ENCODE measurements at places on chromosomes 2 and 18. TPM values are rescaled to one million over a fixed set of nuclear protein-coding genes. Genes with fewer than 3 reads are reported as not detected.

DNA sequence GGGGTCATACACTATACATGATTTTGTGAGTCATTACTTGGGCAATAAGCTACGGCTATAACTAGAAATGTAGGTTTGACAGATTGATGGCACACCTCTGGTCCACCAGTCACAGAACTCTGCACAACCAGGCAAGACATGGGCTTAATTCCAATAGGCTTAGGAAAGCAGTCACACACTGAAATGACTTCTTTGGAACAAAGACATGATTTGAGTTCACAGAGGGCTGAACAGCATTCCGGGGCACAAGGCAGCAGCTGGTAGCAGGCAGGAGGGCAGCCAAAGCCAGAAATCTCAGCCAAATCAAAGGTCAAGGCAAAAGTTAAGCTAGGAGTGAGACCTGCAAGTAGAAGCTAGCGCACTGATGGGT is 27.4 kb downstream of the FABP1 start:
- no peak for DNase-seq

GRCh38 chr2:158912765-158913164 is 55.7 kb upstream of the TANC1 start:
- no peak for DNase-seq

DNA sequence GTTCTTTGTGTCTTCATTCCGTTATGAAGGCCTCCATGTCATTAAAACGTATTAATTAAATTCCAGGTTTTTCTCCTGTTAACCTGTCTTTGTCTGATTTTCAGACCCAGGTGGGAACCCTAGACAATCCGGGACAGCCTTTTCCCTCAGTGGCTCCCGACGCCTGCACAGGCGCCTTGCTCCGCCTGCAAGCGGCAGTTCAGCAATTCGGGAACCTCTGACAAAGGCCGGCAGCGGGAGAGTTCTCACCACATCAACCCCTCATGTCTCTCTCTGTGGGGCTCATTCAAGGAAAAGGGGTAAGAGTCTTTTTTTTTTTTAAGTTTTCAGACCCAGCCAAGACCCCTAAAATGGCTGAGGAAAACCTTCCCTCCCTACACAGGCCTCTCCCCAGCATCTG is 259.8 kb upstream of the SALL3 start:
- no peak for DNase-seq

DNA sequence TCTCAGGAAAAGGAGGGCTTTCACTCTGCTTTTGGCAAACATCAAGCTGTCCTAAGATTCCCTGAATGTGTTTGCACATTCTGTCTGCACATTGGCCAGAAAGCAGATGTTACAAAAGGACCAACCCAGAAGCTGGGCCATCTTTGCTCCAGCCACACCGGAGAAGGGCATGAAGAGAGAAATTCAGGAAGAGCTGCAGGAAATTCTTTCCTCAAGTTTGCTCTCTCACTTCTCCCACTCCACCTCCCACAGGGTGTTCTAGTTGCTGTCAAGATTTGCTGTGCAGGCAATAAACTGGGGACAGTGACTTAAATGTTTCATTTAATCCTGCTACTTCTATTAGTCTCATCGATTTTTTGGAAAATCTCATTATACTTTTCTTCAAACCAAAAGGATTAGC is 137.7 kb upstream of the UNC80 start:
- DNase-seq, result no peak

DNA sequence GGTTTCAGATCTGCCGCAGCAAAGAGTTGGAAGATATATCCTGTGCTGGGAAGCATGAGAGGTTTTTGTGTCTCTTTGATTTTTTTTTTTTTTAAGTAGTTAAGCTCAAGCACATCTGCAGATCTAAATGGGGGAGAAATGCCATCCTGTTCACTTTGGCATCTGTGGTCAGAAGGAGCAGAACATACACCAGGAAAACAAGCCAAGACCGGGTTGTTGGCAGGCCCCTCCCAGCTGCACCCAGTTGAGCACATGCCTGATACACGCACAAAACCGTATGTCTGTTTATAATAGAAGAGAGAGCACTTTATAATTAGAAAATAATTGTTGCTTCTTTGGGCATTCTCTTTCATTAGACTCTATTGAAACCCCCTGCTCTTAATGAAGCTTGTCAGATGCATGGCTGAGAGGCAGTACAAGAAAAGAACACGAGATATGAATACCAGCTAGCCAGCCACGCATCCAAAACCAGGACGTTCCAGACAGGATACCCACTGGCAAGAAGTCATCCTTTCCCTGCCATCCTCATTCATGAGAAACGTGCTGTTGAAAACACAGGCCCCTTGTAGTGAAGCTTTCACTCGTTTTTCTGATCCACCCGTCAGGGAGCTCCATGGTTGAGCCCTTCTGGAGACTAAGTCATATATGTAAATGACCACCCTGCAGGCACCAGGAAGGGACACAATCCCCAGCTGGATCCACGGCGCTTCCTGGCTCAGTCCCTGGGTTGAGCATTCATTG is 152.2 kb downstream of the ALPK2 start:
- DNase-seq, result no peak

Gene ACTR1B
- total RNA-seq, result 31.1 TPM

DNA sequence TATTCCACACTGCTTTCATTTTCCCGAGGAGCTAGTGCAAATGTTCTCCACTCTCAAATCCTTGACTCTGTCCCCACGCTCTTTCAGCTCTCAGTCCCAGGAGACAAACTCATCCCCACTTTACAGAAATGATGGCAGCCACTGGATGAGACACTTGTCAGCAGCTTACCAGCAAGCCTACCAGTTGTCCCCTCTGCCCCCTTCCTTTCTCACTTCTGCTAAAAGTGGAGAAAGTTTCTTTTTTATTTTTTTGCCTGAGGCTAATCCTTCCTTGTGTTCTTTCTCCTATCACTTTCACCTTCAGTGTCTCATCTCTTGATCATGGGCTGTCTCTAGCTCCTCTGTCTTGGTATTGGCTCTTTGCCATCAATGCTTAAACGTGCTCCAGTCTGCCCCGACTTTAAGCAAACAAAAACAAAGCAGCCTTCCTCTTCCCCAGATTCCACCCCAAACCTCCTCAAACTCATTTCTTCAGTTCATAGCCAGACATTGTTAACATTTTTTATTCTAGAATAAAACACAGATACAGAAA is 64.5 kb downstream of the TTC32 start:
- no peak for DNase-seq

- DNase-seq, result no peak
These were observed 6.3 kb downstream of the CTAGE1 start for GRCh38 chr18:22411446-22411845.

GRCh38 chr2:203003716-203004115 is 11.0 kb upstream of the NBEAL1 start:
- no peak for DNase-seq

Gene ORC4
- 34.6 TPM for total RNA-seq

Gene ACADL
- 0.07 TPM for total RNA-seq

Gene SALL3
- total RNA-seq, result not detected

GRCh38 chr2:11307764-11308415 is 36.5 kb downstream of the ROCK2 start:
- no peak for DNase-seq

- DNase-seq, result no peak
These were observed 29.4 kb upstream of the RTTN start for GRCh38 chr18:70234667-70235459.

Gene EPAS1
- 77.0 TPM for total RNA-seq

GRCh38 chr2:197148401-197148800 is 162.2 kb downstream of the ANKRD44 start:
- DNase-seq, result no peak

Gene IL1RL1
- total RNA-seq, result 4.9 TPM

DNA sequence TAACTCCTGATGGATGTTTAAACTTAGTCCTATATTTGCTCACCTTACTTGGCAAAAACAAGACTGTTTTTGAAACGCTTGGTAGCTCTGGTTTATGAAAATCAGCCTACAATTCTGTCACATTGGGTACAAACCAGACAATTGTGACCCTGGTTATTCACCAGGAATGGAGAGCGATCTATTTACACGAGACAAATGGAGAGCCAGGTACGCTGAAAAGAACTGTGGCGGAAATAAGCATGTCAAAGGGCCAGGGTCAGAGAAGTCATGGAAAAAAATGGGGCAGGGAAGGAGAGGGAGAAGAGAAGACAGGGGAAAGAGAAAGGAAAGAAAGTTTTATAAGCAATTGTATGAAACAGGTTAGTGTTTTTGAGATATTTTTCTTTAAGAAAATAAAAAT is 119.5 kb upstream of the ZFP36L2 start:
- DNase-seq, result no peak

- DNase-seq, result peak; percentile 73
These were observed 141.1 kb downstream of the IRS1 start for GRCh38 chr2:226658555-226658954.

Gene IL36B
- total RNA-seq, result not detected

Gene POTEI
- total RNA-seq, result not detected

GRCh38 chr2:231412618-231412963 is 17.1 kb downstream of the B3GNT7 start:
- no peak for DNase-seq

GRCh38 chr2:131092458-131093005 is 728 bp downstream of the FAM168B start:
- no peak for DNase-seq

DNA sequence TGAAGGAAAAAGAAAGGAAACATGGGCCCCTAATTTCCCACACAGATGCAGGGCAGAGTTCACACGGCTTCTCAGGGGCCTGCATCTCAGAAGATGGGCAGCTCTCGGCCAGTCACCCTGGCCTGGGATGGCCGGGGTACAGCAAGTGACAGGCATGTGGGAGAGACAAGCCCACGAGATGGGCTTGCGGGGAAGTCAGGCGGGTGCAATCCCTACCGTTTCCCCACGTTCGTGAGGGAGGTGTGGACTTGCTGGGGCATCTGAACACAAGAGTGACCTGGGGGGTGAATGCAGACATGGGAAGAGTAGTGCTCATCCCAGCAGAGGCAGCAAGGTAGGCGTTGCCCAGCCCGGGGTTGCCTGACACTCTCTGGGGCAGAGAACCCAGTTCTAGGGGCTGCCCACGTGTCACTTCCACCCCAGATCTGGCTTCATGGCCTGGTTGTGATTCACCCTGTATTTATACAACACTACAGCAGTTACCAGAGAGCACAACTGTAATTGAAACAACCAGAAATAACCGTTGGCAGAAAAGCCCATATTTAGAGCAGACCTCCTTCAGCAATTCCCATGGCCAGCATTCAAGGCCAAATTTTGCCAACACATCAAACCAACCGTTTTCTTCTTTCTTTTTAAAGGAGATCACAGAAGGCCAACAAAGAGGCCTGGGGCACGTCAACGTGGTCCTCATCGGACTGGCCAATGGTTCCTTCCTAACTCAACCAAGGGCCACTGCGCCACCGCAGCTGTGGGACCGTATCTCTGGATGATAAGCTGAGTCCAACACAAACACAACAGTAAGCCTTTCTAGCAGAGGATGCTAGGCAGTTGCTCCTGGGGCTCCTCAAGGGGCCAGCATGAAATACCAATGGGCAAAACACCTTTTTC is 58.4 kb downstream of the PARD6G start:
- DNase-seq, result no peak

Gene ITGA4
- 1.0 TPM for total RNA-seq

GRCh38 chr2:64137567-64137966 is 6.7 kb downstream of the PELI1 start:
- DNase-seq, result no peak

Measured in PC-3 (cell line).